ENCODE measurements at places on chromosomes 5 and 9.

DNA sequence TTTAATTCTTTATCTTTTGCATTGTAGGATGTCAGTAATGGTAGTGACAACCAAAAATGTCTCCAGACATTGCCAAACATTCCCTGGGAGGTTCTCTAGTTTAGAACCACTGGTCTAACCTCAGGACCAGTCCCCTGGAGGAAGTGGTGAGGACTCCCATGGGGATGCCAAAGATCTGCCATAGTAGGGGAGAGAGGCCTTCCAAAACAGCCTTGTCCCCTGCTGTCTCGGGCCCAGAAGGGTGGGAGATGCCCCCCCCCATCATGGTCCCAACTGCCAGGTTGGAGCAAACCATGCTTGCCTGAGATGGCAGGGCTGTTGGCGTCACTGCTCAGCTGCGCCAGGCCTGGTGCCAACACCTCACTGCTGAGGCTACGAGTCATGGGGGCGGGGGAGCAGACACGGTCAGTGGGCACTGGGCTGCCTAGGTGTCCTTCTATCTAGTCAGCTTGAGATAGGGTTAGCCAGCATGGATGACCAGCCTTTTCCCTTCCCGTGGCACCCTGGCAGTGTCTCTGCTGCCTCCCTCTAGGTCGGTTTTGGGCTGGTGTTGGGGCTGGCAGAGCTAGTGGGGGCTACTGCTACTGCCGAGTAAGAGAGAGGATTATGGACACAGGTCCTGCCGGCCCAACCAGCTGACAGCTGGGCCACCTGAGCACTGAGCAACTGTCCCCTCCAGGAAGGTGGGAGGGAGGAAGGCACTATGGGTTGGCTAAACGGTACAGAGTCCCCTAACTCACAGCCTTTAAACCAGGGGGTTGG lies 8.3 kb upstream of the CXXC5 start:
- DNase-seq = no peak

DNA sequence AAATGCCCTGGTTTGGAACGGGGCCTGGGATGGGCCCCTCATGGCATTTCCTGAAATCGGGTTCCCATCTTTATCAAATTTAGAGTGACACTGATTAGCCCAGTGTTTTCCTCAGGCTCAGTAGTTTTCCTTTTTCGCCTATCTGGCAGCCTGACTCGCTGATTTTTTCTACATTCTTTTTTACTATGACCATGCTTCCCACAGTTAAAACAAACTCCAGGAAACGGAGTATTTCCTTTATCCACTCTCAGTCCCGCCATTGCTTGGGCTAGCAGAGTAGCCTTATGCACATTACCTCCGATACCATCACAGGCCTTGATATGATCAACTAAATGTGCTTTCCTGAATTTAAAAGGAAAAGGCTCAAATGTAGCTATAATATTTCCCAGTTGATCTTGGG lies 5.5 kb downstream of the OR1Q1 start:
- DNase-seq = no peak

GRCh38 chr5:176596689-176597416 lies 13.1 kb downstream of the GPRIN1 start:
- peak; percentile 63 for DNase-seq

- DNase-seq = peak; percentile 67
These were observed 679 bp upstream of the KDM4C start for GRCh38 chr9:6757132-6757455.

- DNase-seq = no peak
These were observed 23.9 kb downstream of the SPARC start for GRCh38 chr5:151662805-151663204.

GRCh38 chr5:107300721-107301327 lies 369.9 kb downstream of the EFNA5 start:
- no peak for DNase-seq

GRCh38 chr5:38872826-38873225 lies 27.0 kb downstream of the OSMR start:
- DNase-seq = no peak

DNA sequence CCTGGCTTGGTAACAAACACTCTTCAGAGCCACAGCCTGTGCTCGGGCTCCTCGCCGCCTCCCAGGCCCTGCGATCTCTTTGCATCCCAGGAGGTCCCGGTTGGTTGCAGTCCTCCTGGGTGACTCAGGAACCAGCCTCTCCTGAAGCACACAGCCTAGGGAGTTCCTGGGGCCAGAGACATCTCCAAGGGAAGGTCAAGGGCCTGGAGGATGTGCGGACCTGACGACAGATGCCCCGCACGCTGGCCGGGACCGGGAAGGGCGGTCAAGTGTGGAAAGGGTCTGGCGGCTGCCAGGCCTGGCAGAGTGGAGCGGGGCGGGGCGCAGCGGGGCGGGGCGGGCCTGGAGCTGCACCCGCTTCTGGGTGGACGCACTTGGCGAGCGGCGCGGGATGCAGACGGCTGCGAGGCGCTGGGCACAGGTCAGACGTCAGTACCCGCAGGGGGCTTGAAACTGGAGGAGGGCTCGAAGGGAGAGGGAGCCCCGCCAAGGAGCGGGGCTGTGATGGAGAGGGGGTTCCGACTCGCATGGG lies 45.0 kb upstream of the PRSS3 start:
- DNase-seq = no peak

DNA sequence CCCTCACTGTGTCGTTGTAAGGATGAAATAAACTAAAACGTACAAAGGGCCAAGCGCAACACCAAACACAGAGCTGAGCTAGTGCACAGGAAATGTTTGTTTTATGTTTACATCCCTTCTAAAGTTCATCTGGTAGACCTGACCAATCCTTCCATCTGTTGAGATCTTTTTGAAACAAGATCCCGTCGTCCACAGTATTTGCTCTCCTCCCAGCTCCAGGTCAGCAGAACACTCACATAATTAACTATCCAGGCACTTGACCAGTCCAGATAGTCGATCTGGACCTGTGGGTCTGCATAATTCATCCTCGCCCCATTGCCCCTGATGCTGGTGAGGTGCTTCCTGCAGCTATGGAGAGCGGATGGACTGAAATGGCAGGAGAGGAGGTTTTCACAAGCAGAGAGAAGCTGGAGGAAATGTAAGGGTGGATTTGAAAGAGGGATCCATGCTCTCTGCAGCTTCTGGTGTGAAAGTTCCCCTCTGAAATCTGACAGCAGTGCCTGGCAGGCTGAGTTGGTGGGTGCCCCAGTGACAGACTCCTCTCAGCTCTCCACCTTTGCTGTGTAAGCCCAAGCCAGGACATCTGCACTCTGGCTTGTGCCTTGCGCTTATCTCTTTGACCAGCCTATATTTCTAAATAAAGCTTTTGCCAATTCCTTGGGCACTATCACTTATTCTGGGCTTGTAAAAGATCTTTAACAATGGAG lies 102.4 kb downstream of the TTLL11 start:
- no peak for DNase-seq

GRCh38 chr5:180605554-180606214 lies 14.4 kb upstream of the SCGB3A1 start:
- DNase-seq = peak; percentile 59

DNA sequence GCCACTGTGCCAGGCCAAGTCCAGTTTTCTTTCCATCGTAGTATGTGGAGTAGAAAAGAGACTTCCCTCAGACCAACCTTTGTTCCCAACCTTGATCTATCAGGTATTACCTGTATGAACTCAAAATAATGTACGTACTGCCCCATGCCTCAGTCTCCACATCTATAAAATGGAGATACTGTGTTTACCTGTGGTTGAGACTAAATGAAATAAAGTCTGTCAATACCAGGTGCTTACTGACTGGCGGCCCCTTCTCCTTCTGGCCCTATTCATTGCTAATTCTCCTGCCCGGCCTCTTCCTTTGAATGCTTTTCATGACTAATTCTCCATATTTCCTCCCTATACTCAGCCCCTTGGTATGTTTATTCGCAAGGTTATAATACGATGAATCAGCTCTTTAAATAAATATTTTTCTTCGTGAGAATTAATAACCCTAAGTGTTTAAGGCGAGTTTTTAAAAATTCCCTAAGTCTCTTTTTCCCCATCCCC lies 89.6 kb upstream of the BASP1 start:
- DNase-seq = no peak

All from activated T-cell treated with anti-CD3 and anti-CD28 coated beads for 48 hours (primary cell).